Bronchial epithelial cell (primary cell): ENCODE measurements at places on chromosomes 3 and 15.

DNA sequence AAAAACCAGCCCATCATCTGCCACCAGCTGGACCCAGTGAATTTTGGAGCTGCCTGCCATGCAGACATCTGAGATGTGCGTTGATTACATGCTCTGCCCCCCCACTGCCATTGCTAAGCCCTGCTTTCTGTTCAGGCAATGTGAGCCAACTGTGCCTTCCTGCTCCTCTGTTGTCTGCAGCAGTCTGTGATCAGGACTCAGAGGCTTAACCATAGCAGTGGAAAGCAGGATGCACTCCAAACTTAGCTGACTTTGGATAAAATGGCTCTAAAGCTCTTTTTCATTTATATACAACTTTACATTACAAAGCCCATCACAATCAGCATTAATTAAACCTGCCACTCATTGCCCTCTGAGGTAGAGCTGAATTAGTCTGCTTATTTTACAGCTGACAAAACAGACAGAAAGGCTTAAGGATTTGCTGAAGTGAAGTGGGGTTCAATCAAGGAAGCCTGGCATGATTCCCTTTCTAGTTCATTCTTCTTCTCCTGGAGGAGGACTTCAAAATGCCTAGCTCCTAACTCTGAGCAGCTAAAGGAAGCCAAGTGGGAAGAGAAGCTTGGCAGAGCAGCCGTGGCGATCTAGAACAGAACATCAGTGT is 15.7 kb upstream of the RPS27L start:
- DNase-seq = no peak

- DNase-seq = no peak
These were observed 72.7 kb upstream of the TSPAN3 start for GRCh38 chr15:77143616-77144015.

DNA sequence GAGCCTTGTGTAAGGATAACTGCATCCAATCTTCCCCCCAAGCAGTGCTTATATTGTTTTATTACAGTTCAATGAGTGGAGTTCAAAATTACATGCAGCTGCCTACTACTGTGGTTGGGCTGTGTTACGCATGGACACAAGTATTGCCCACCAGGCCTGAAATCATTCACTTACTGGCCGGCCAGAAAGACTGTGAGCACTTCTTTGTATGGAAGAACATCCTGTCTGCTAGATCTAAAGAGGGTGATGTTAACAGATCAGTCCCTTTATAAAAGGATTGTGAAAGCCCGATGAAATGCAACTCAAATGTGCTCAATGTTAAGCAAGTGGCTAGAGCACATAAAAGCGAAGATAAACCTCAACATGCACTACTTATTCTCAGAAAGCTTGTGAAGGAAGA is 132.5 kb downstream of the FOXP1 start:
- no peak for DNase-seq

GRCh38 chr3:173410849-173411248 is 13.3 kb downstream of the NLGN1 start:
- no peak for DNase-seq

DNA sequence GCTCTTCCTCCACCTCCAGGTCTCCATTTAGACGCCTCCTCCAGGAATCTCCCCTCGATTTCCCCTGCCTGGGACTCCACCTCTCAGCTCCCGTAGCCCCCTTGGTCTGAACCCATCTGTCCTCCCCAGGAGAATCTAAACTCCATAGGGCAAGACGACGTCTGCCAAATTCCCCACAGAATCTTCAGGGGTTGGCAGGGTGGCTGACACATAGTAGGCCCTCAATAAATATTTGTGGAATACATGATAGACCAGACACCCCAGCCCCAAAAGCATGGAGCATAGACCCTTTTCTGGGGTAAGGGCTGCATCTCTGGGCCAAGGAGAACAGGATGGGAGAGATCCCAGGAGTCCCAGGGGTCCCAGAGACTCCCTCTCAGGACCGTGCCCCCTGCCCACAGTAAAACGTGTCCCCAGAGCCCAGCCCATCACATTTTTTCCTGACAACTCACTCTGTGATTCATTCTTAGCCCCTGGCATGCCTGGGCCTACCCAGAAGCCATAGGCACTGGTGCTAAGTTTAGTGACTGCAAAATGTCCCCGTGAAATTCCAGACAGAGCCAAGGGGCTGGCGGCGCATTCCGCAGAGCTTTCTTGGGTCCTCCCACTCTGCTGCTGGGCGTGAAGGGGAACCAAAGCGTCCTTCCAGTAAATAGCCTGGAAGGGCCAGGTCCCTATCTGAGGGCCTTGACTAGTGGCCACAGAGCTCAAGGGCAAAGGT is 78.0 kb upstream of the SLC6A6 start:
- DNase-seq = peak; percentile 28

DNA sequence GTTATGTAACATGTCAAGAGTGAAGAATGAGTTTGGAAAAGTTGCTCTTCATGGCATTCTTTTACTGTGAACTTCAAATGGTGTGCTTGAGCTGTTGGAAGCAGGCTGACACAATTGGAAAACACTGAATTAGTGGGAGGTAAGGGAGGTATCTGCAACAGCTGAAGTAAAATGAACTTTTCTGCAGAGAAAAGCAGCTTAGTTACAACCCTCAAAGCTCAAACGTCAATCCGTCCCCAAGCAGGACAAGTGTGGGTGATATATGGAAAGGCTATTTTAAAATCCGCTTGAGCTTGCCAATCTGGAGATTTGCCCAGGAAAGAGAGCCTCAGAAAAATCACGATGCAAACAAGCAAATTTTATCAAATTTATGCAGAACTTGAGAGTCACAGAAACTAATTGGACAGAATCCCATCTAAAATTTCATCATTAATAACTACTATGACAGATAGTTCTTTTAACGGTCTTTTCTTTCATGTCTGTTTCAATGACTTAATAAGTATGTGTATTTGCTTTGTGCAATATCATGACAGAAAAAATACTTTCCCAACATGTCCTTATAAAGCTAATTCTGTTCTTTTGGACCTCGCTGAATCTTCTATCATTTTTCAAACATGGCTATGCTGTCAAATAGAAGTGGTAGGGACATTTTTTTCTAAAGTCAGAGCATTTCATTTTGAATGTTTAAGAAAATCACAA is 266.6 kb upstream of the SLITRK3 start:
- DNase-seq = no peak

- DNase-seq = peak; percentile 66
These were observed 51.1 kb downstream of the SYNM start for GRCh38 chr15:99155961-99156443.

GRCh38 chr15:35305946-35306345 is 220.9 kb upstream of the NANOGP8 start:
- DNase-seq = peak; percentile 40

- DNase-seq = no peak
These were observed 743.3 kb upstream of the BCHE start for GRCh38 chr3:166580561-166580960.

GRCh38 chr15:94119298-94119811 is 112.0 kb upstream of the MCTP2 start:
- DNase-seq = no peak

GRCh38 chr3:147701195-147701594 is 292.0 kb downstream of the ZIC1 start:
- DNase-seq = no peak

GRCh38 chr3:62319570-62320243 is 53.6 kb downstream of the FEZF2 start:
- peak; percentile 28 for DNase-seq

DNA sequence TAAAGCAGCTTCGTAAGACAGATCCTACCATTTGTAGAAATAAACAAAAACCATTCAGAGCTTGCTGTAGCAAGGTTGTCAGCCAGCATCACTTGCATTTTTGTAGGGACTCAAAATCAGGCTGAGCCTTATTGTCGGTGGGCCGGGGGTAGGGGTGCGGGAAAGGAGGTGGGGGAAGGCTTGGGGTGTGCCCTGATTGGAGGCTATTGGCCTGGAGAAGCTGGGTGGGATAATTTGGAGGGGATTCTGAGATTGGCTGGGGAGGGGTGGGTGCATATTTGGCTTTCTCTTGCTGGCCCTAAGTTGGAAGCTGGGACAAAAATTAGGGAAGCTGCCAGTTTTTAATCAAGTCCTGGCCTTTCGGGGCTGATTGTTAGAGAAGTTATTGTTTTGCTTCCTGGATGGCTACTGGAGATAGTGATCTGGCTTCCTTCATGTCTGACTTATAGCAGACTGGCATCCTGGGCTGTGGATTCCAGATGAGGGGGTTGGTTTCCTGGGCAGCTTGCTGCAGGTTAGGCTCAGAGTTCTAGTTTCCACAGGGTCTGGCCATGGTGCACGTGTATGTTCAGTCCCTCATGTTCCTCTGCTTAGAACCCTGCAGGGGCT is 22.8 kb downstream of the STOML1 start:
- DNase-seq = no peak

DNA sequence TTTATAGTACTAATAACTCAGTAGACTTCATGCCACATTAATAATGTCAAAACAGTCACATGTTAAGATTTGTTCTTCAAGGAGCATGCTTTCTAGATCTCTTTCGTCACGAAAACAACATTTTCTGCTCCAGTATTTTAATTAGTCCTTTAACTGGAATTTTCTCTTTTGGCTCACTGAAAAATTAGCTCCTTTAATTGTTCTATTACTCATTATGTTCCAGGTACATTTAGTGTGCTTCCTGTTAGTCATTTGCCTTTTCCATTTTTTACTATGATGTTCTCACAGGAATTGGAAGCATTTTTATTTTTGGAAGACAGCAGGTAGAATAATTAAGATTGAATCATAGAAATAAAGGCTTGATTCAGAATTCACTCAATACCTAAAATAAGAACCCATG is 111.2 kb downstream of the SLC9A9 start:
- DNase-seq = peak; percentile 78

DNA sequence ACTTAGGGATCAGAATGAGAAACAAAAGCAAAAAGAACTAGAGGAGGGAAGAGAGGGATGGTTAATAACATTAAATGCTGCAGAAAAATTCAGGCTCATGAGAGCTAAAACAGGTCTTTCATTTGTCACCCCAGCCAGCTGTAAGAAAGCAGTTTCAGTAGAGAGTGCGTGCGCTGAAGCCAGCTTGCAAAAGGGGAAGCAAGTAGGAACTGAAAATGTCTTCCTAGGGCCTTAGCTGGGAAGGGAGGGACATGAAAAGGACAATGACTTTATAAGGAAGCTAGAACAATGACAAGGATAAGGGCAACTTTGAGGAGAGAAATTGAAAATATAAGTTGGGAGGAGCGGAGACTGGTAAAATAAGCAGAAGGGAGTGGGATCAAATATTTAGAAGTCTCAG is 3.1 kb downstream of the CIAO2A start:
- DNase-seq = no peak

GRCh38 chr3:187919048-187919447 is 173.8 kb upstream of the BCL6 start:
- peak; percentile 42 for DNase-seq

DNA sequence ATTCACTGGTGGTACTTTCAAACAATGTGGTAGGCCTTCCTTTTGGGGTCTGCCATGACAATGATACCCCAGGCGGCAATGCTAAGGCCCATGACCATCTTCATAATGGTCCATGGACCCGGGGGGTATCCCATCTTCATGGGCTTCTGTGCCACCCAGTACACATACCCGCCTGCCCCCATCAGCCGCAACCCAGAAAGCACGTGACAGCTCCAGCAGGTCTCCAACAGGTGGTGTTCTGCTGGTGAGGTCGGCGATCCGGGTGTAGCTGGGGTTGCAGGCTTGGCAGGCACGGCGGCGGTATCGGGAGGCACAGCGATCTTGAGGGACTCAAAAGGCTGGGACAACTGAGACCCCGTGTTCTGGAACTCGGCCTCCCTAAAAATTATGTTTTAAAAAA is 214.5 kb downstream of the SNRPN start:
- no peak for DNase-seq
